ENCODE measurements at places on chromosomes 5 and 9. TPM values are rescaled to one million over a fixed set of nuclear protein-coding genes. Genes with fewer than 3 reads are reported as not detected.

Gene CSF2
- total RNA-seq = not detected

Gene IRF1
- total RNA-seq = 12.6 TPM

Gene ARAP3
- 13.2 TPM for total RNA-seq

Gene ADAMTS16
- not detected for total RNA-seq

Gene ALDOB
- total RNA-seq = 0.35 TPM

Gene SET
- total RNA-seq = 201 TPM

Gene ANKRD20A1
- 1.3 TPM for total RNA-seq

Gene PRDM9
- total RNA-seq = not detected

Gene ANGPTL2
- total RNA-seq = 27.4 TPM

Gene HSD17B3
- 0.59 TPM for total RNA-seq

Gene CDKN2B
- total RNA-seq = 1.8 TPM

Gene PRLR
- total RNA-seq = 0.40 TPM

Gene RASEF
- not detected for total RNA-seq

Gene GPR151
- not detected for total RNA-seq

Data from left ventricle myocardium superior (tissue), 1 donor.